WTC11 (cell line): ENCODE measurements at places on chromosomes 11 and 22. TPM values are rescaled to one million over a fixed set of nuclear protein-coding genes. Genes with fewer than 3 reads are reported as not detected.

DNA sequence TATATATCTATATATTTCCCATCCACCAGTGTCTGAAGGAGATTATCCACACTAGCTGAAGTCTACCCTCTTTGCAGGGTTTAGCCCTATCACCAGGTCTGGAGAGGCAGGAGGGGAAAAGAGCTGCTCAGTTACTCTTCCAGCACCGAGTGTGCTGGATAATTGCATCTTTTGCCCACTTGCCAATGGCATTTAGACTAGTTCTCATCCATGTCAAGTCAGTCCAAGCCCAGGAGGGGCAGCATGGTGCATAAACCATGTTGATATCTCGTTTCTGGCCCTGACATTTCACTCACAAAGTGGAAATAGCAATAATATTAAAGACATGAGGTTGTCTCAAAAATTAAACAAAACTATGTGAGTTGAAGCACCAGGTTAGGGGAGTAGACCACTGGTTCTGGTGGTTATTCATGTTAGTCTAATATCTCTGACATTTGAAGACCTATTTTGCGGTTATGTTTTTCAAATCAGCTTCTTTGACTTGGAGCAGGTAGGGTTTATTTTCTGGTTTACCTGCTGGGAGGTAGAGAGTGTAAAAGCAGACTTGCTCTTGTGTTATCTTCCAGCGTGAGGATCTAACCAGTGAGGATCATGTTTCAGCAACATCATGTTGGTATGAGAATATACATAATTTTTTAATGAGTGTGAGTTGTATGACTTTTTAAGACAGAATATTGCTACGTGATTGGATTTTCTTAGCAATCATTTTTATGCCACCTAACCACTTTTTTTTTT lies 273.2 kb upstream of the KIRREL3 start:
- no peaks in the 10 kb centered on the region for H3K27me3 ChIP-seq
- H3K27ac ChIP-seq, result no peak overlapping the region
- H3K36me3 ChIP-seq, result no peaks in the 10 kb centered on the region
- no peak for DNase-seq

Gene TMEM121B
- total RNA-seq, result 7.5 to 8.3 TPM (median 7.7 TPM) in 3 replicates

DNA sequence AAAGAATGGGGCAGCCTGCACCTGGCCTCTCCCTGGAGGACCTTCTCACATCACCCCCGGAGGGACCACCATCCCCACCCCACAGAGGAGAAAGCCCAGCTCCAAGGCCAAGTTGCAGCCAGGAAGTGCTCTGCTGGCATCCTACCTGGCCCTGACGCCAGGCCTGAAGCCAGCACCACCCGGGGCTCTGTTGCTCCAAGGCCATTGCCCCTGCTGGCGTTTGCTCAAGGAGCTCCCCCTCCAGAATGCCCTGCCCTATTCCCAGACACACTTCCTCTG lies 10.2 kb downstream of the RTN4R start:
- no peak for DNase-seq
- no peak overlapping the region for H3K4me3 ChIP-seq
- no peaks in the 10 kb centered on the region for H3K27me3 ChIP-seq
- H3K4me1 ChIP-seq, result no peaks in the 10 kb centered on the region
- H3K36me3 ChIP-seq, result no peaks in the 10 kb centered on the region
- no peak overlapping the region for H3K27ac ChIP-seq

GRCh38 chr11:77073328-77074001 lies 6.7 kb downstream of the CAPN5 start:
- peak overlapping the region; percentile 31 for H3K27ac ChIP-seq
- no peak overlapping the region for H3K4me3 ChIP-seq
- H3K36me3 ChIP-seq, result no peaks in the 10 kb centered on the region; the same call in 1 of the 2 replicates

- no peak overlapping the region for H3K4me3 ChIP-seq
- peaks cover 27% of the 10 kb centered on the region for H3K4me1 ChIP-seq
- peak; percentile 29 for DNase-seq
- no peak overlapping the region for H3K27ac ChIP-seq
Observed at GRCh38 chr11:121688055-121688491, 235.3 kb upstream of the SORL1-AS1 start.

DNA sequence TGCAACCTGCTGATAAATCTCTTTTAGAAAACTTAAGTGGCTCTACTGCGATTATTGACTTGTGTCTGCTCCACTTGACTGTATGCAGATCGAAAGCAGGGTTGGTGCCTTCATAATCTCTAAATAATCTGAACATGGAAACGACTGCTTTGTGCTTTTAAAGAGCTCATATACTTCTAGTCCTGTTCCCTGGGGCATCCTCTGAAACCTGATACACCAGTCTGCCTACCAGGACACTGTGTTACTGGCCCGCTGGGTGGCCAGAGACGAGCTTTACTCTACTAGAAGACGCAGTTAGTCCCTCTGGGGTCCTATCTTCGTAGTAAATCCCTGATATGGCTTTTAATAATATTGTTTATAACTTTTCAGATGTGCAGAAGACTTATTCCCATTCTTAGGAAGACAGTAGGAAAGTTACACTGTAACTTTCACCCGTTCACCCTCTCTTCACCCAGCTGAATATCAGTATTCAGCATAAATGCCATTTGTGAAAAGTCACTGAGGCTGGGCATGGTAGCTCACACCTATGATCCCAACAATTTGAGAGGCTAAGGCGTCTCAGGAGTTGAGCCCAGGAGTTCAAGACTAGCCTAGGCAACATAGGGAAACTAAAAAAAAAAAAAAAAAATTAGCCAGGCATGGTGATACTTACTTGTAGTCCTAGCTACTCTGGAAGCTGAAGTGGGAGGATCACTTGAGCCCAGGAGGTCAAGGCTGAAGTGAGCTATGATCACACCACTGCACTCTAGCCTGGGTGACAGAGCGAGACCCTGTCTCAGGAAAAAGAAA lies 9.0 kb upstream of the HTR3B start:
- DNase-seq, result no peak
- H3K4me1 ChIP-seq, result peaks cover 26% of the 10 kb centered on the region

GRCh38 chr11:102012946-102013345 lies 34.3 kb upstream of the CFAP300 start:
- DNase-seq, result no peak
- H3K27ac ChIP-seq, result no peak overlapping the region
- H3K4me3 ChIP-seq, result no peak overlapping the region
- H3K4me1 ChIP-seq, result 0 out of 2 replicates have a peak, but pooled peaks cover 2% of the 10 kb centered on the region
- H3K27me3 ChIP-seq, result no peaks in the 10 kb centered on the region; the same call in 1 of the 2 replicates
- H3K36me3 ChIP-seq, result no peaks in the 10 kb centered on the region

- peaks cover 35% of the 10 kb centered on the region for H3K36me3 ChIP-seq
- H3K4me3 ChIP-seq, result no peak overlapping the region
- peaks cover 11% of the 10 kb centered on the region for H3K4me1 ChIP-seq
- no peak overlapping the region for H3K27ac ChIP-seq
Observed at GRCh38 chr22:45738206-45738605, 66.6 kb downstream of the ATXN10 start.

GRCh38 chr11:130166457-130166784 lies 6.8 kb downstream of the ST14 start:
- H3K36me3 ChIP-seq, result no peaks in the 10 kb centered on the region
- H3K4me1 ChIP-seq, result peaks cover 16% of the 10 kb centered on the region
- DNase-seq, result no peak
- no peak overlapping the region for H3K27ac ChIP-seq
- peaks cover 68% of the 10 kb centered on the region for H3K27me3 ChIP-seq
- no peak overlapping the region for H3K4me3 ChIP-seq

DNA sequence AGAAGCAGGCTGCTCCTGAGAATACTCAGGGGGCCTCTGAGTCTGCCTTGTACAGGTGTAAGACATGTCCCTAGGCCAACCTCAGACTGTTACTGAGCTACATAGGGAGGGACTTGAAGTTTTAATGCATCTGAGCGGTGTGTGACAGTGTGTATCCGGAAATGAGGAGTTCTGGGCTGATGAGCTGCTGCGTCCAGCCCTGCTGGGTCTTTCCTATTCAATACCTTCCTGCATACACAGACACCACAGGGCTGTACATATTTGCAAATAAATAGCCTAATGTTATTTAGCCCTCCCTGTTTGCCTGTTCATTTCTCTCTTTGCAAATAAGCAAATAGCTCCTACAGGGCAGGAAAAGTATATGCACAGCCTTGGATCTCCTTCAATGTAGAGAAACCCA lies 134.7 kb upstream of the KIRREL3 start:
- H3K27ac ChIP-seq, result no peak overlapping the region
- DNase-seq, result no peak
- H3K27me3 ChIP-seq, result no peaks in the 10 kb centered on the region
- H3K4me3 ChIP-seq, result no peak overlapping the region
- H3K4me1 ChIP-seq, result peaks cover 18% of the 10 kb centered on the region
- no peaks in the 10 kb centered on the region for H3K36me3 ChIP-seq

- H3K27ac ChIP-seq, result no peak overlapping the region
- peaks cover 39% of the 10 kb centered on the region for H3K36me3 ChIP-seq
- DNase-seq, result no peak
- peaks cover 21% of the 10 kb centered on the region for H3K4me1 ChIP-seq
Observed at GRCh38 chr11:65857500-65857852, 504 bp downstream of the CFL1 start.

- DNase-seq, result no peak
- H3K4me3 ChIP-seq, result no peak overlapping the region
- H3K4me1 ChIP-seq, result peaks cover 11% of the 10 kb centered on the region
- peaks cover 28% of the 10 kb centered on the region for H3K36me3 ChIP-seq
- no peaks in the 10 kb centered on the region; the same call in 1 of the 2 replicates for H3K27me3 ChIP-seq
- no peak overlapping the region for H3K27ac ChIP-seq
Observed at GRCh38 chr11:119125821-119126220, 4.4 kb downstream of the HINFP start.

GRCh38 chr11:6637871-6638270 lies 17.7 kb downstream of the DCHS1 start:
- H3K4me1 ChIP-seq, result no peaks in the 10 kb centered on the region
- no peaks in the 10 kb centered on the region for H3K36me3 ChIP-seq
- H3K4me3 ChIP-seq, result no peak overlapping the region
- H3K27me3 ChIP-seq, result no peaks in the 10 kb centered on the region

DNA sequence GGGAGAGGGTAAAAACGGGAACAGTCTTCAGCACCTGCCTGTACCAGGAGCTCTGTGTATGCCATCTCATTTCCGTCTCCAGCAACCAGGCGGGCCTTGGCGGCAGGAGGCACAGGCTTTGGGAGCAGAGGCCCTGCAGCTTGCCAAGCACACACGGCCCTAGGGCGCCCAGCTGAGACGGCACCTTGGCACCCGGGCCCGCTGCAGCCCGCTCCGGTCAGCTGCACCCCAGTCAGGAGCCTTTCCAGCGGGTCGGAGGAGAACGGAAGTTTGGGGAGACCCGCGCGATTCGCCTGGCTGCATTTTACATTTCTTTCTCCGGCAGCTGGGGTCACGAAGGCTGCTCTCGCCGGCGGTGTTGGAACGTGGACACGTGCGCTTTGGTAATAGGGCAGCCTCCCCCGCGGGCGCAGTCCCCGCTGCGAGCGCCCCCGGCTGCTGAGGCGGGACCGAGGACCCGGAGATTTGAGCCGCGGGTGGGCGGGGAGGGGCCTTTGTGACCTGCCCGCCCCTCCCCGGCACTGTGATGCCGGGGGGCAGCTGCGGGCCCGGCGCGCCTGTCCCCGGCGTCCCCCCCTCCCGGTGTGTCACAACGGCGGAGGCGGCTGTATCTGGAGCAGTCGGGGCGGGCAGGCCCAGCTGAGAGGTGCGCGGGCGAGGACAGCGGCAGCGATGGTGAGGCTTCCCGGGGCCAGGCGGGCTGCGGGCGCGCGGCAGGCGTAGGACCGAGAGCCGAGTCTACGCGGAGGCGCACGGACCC lies at the start of gene TUBA8:
TUBA8 (plus strand) TSS at position 616 of the 760 bp plus-strand sequence; CDS start at position 673, 57 bp downstream.
- H3K27me3 ChIP-seq, result peaks cover 57% of the 10 kb centered on the region
- H3K27ac ChIP-seq, result no peak within 1 kb of the TSS
- H3K4me3 ChIP-seq, result peak within 1 kb of the TSS; percentile 63
- DNase-seq, result peak; percentile 66

DNA sequence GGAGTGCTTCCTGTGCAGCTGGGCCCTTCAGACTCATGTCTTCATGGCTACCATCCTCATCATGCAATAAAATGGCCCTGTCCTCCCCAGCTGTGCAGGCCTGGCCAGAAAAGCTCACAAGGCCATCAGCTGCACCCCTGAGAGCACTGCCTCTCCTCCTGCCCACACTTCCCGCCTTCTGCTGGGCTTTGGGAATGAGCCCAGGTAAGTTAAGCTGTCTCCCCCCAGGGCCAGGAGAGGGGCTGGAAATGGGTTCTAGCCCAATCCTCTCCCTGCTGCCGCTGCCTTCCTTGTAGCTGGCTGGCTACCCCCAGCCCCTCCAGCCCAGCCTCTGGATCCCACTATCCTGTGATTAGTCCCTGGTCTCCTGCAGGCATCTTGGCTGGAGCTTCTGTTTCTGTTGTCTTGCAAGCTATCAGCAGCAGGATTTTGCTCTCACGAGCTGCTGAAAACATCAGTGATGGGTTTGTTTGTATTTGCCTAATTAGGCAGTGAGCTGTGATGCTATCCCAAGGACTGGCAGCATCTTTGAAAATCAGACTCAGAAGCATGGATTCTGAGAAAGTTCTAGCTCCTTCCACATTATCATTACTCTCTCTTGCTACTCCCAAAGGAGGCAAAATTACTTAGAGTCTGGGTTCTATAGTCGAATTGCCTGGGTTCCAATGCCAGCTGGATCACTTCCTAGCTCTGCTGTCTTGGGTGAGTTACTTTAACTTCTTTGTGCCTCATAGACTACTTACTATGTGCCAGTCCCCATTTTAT lies 168.1 kb downstream of the ST3GAL4 start:
- H3K4me3 ChIP-seq, result no peak overlapping the region
- no peak overlapping the region for H3K27ac ChIP-seq
- H3K27me3 ChIP-seq, result no peaks in the 10 kb centered on the region; the same call in 1 of the 2 replicates
- DNase-seq, result no peak
- H3K36me3 ChIP-seq, result no peaks in the 10 kb centered on the region

Gene TMEM86A
- total RNA-seq, result 1.3 to 1.7 TPM (median 1.6 TPM) in 3 replicates

Gene FXYD2
- total RNA-seq, result 1.4 to 2.1 TPM (median 1.6 TPM) in 3 replicates

Gene BCO2
- total RNA-seq, result 0.48 to 1.3 TPM (median 1.0 TPM) in 3 replicates

DNA sequence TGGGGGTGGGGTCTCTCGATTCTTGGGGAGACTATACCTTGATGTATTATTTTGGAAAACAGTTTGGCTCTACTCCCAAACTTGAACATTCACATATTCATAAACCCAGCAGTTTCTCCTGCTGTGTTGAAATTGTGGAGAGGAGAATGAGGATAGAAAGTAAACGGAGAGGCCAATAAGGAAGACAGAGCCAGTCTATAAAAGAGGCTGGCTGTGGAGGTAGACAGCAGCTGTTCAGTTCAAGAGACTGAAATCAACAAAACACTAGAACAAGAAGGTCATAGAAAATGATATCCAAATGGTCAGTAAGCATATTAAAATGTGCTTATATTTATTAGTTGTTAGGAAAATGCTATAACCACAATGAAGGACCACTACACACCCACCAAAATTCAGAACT lies 1.9 kb upstream of the MOGAT2 start:
- H3K4me1 ChIP-seq, result peaks cover 11% of the 10 kb centered on the region
- DNase-seq, result no peak

Gene FAM180B
- total RNA-seq, result 0.16 to 0.28 TPM in 2 of 3 replicates, not detected in the other
